Activated CD8-positive, alpha-beta T cell treated with anti-CD3 and anti-CD28 coated beads, Interleukin-2, amount 10 ng/mL, durations not matched to agents 7 days and 5 days (primary cell): ENCODE measurements at places on chromosomes 2 and 18.

DNA sequence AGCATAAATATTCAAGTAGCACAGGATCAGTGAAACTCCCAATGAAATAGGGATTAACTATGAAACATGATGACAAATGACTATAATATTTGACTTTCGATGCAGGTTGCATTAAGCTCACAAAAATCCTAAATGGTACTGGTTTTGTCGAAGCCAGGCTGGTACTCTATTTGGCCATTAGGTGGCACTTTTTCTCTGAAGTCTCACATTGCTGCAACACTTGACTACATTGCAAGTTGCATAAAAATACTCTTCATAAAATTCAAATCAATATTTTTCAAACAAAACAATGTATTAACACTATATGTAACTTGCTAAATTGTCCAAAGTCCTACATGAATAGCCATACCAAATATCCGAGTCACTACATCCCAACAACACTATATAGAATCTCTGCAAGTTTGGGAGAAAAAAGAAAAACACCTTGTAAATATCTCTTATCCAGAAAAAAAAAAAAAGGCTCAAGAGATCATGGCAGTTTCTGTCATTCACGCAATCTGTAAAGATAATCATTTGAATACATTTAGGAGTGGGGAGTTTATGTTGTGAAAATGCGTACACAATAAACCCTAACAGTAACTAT, 9.5 kb downstream of the RTTN start:
- peak; percentile 29 for DNase-seq
- peaks cover 63% of the 10 kb centered on the region for H3K36me3 ChIP-seq
- no peak overlapping the region for H3K4me3 ChIP-seq

GRCh38 chr2:112957511-112957910, 20.3 kb upstream of the IL36G start:
- H3K4me3 ChIP-seq, result no peak overlapping the region
- H3K4me1 ChIP-seq, result no peaks in the 10 kb centered on the region
- H3K27me3 ChIP-seq, result peaks cover 4% of the 10 kb centered on the region
- no peak for DNase-seq
- no peak overlapping the region for H3K27ac ChIP-seq

DNA sequence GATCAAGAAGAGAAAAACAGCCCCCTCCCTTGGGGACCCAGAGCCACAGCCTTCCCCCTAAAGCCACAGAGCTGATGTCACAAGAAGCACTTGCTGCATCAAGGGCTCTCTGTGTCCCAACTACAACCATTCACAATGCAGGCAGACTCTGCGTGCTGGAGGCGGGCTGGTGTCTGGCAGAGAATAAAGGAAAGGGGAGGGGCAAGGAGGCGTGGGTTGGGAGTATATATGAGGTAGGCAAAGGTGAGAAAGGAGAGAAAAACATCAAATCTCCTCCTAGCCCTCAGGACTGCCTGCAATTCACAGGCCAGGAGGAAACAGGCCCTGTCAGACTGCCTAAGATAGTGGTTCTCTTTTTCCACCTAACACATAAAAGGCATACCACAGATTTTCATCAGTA, 48.8 kb upstream of the IHH start:
- H3K36me3 ChIP-seq, result no peaks in the 10 kb centered on the region
- H3K4me1 ChIP-seq, result peaks cover 23% of the 10 kb centered on the region
- DNase-seq, result peak; percentile 52

GRCh38 chr2:45945302-45945717, 293.8 kb downstream of the PRKCE start:
- no peak overlapping the region for H3K4me3 ChIP-seq
- H3K4me1 ChIP-seq, result no peaks in the 10 kb centered on the region
- peaks cover 3% of the 10 kb centered on the region for H3K27me3 ChIP-seq

DNA sequence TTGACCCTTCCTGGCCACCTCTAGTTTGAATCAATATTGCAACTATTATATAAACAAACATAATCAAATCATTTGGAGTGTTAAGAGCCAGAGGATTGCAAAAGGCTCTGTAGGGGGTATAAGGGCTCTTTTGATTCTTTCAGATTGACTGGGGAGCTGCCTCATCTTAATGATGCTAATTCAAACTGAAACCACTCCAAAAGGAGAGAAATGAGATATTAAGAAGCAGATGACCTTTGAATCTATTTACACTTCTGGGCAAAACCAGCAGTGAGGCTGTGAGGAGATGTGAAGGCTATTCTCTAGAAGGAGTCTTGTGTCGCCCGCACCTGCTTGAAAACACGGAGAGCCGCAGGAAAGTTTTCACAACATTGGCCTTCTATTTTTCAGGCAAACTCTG, 311.2 kb upstream of the CRIM1 start:
- H3K4me3 ChIP-seq, result no peak overlapping the region
- H3K27ac ChIP-seq, result no peak overlapping the region
- peaks cover 12% of the 10 kb centered on the region for H3K27me3 ChIP-seq
- H3K36me3 ChIP-seq, result no peaks in the 10 kb centered on the region
- no peak for DNase-seq
- H3K4me1 ChIP-seq, result no peaks in the 10 kb centered on the region

DNA sequence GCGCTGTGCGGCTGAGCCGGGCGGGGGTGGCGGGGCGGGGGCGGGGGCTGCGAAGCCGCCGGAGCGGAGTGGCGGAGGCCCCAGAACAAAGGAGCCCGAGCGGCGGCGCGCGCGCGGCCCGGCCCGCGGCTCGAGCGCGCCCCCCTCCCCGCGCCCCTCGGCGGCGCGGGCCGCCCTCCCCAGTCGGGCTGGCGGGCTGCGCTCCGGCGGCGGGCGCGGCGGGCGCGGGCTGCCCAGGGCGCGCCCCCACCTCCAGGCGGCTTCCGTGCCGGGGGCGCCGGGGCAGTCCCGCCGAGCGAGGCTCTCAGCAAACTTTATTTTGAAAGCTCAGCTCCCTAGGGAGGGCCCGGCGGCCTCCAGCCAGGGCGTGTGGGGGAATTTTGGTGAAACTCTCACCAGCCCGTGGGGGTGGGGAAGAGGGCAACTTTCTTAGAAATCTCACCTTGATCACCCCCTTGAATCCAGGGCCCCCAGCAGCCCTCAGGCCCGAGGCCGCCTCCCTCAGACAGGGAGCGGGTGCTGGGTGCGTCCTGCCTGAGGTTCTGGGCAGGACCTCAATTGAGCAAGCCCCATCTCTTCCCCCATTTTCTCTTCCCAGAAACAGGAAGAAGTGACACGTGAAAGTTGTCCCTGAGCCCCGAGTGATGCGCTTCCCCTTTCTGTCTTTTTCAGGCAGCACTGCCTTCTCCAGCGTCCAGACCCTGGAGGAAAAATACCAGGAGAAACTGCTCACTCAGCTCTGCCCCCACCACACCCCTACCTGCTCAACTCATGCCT, 786 bp downstream of the TET3 start:
- H3K27ac ChIP-seq, result peak overlapping the region; percentile 90
- peaks cover 77% of the 10 kb centered on the region for H3K4me1 ChIP-seq
- H3K36me3 ChIP-seq, result peaks cover 53% of the 10 kb centered on the region
- peak; percentile 62 for DNase-seq

DNA sequence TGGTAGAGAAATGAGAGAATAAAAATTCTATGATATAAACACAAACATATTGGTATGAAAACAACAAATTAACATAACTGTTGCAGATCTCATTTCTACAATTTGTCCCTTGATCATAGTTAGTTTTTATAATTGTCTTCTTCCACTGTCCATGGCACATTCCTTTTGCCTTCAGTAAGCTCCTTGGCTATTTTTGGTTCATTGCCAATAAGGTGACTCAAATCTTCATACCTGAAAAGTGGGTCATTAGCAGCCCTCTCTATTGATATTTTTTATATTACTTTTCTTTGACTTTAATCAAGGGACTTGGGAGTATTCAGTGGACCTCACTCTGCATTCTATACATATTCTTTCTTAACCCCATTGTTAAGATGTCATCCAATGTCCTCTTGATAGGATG, 552.9 kb downstream of the TDRD15 start:
- DNase-seq, result no peak
